ENCODE measurements at places on chromosomes 1 and 21.

DNA sequence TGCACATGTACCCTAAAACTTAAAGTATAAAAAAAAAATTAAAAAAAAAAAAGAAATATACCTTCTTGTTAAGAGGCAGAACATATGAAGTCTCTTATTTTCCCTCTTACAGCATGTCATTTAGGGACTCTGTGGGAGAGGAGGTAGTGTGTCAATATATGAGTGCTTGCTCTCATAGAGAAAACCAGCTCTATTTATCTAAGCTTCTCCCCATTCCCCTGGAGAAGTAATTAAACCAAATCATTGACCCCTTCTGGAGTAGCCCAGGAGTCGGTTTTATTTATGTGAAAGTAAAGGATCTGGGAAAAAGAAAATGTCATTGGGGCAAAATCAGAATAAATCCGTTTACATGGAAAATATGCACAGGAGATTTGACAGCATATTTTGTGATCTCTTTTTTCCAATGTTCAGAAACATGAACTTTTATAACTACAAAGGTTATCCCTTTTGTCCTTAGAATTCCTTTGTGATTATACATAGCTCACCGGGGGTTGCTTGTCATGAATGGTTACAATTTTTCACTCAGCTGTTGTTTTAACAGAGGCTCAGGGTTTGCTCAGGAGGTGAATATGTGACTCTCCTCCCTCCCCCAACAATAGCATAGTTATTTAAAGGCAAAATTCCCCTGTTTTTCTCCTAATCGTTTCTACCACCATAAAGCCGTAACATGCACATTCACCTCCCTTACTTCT, 114.5 kb upstream of the C1orf21 start:
- no peak for DNase-seq

GRCh38 chr1:169548282-169548681, 38.0 kb downstream of the F5 start:
- no peak for DNase-seq

- DNase-seq, result no peak
These were observed 13.0 kb downstream of the FAM20B start for GRCh38 chr1:179038528-179039281.

GRCh38 chr1:15446212-15446611, 8.0 kb downstream of the CTRC start:
- no peak for DNase-seq

DNA sequence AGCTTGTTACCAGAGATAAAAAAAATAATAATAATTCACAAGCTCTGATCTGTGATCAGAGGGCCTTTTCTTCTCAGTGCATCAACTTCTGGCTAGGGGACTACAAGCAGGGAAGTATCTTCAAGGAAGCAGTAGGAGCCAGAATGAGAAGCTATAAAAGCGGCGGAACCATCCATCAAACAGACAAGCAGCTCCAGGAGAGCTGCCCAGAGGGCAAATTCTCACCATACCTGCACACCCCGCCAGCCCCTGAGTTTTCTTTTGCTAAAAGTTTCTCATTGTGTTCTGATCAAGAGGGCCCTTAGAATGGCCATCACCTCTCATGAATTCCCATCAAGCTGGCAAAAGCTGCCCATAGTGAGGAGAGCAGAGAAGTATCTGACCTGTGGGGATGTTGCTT, 99.4 kb downstream of the SMYD2 start:
- no peak for DNase-seq

GRCh38 chr1:5827516-5827915, 164.7 kb downstream of the NPHP4 start:
- DNase-seq, result no peak

GRCh38 chr1:15090373-15090772, 63.2 kb upstream of the TMEM51 start:
- DNase-seq, result no peak

DNA sequence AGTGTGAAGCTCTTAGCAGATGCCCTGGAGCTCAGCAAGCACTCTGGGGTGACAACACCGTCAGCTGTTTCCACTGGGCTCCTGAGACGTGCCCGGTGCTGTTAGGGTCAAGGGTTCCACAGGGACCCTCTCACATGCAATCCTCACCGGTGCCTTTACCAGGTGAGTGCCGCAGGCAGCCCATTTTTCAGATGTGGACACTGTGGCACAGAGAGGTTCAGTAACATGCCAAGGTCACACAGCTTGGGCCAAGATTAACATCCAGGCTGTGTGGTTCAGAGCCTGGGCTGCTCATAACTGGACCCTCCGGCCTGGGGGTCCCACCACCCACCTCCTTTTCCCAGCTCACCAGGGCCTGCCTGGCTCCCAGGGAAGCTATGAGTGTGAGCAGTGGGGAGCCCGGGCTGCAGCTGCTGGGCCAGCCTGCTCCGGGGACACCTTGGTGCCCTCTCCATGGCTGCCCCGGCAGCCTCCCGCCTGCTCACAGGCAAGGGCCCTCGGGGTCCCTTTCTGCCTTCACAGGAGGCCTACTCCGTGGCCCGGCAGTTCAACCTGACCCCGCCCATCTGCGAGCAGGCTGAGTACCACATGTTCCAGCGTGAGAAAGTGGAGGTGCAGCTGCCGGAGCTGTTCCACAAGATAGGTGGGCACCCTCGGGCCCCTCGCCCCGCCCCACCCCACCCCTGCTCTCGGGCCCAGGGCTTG, 49.3 kb downstream of the KCNAB2 start:
- DNase-seq, result no peak

GRCh38 chr1:155070721-155071569, 7.4 kb downstream of the EFNA4 start:
- DNase-seq, result peak; percentile 63

GRCh38 chr1:218463194-218464156, 118.3 kb downstream of the TGFB2 start:
- no peak for DNase-seq

DNA sequence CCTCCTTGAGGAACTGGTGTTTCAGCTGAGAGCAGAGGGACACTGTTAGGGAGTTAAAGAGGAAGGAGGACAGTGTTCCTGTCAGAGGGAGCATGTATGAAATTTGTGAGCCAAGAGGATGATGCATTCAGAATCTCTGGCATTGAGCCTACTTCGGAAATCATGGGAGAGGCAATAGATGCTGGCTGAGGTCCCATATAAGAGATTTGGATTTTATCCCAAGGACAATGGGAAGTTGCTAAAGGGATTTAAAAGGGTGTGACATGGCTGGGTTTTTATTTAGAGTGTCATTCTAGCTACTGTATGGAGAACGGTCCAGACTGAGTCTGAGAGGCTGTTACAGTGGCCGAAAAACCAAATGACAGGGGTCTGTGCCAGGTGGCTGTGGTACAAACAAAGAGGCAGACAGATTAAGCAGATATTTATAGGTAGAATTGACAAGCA, 403.2 kb upstream of the B3GALT2 start:
- no peak for DNase-seq

GRCh38 chr1:68049941-68050878, at the start of gene DIRAS3:
Gene DIRAS3, minus strand, starts transcription at chr1:68050627. Its CDS starts 3,330 bp downstream, at chr1:68047297.
- no peak for DNase-seq

DNA sequence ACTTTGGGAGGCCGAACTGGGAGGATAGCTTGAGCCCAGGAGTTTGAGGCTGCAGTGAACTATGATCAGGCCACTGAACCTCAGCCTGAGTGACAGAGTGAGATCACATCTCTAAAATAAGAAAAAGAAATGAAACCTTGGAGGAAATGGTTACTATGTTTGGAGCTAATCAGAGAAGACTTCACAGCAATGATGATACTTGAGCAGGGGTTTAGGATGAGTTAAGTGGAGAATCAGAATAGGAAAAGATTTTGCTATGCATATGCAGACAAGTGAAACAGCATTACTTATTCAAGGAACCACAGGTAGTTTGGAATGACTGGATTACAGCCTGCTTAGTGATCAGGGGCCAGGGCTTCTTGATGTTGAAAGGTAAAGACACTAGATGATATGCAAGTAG, 1.3 kb upstream of the CD5L start:
- DNase-seq, result no peak

GRCh38 chr1:218585511-218586184, 240.5 kb downstream of the TGFB2 start:
- DNase-seq, result no peak

DNA sequence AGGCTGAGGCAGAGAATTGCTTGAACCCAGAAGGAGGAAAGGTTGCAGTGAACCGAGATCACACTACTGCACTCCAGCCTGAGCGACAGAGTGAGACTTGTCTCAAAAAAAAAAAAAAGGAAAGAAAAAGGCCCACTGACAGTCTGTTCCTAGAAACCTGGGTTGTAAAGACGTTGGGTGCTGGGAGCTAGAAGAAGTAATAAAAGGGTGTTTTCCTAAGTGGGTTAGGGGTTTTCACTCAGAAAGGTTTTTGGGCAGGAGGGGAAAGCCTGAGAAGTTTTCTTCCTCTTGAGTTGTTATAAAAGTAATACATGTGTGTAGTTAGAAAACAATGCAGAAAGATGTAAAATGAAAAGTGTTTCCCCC, 25.4 kb downstream of the CELA3A start:
- DNase-seq, result no peak

GRCh38 chr1:32263744-32264143, 12.7 kb downstream of the LCK start:
- no peak for DNase-seq

DNA sequence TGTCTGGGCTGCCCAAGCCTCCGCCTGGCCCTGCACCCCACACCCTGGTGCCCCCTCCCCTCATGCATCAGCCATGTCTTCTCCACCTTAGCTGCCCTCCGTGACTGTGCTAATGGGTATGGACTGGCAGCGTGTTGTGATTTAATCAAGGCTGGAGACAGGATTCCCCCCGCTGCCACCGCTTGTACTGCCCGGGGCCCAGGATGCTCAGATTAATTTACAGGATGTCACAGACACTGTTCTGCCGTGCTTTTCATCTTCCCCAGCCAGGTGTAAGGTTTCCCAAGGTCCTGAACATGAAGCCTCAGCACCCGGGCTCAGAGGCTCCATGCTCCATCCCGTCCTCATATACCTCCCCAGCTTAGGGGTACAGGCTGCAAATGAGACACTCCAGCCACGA, 66.3 kb downstream of the TAS1R2 start:
- no peak for DNase-seq

- no peak for DNase-seq
These were observed 31.8 kb downstream of the ADGRL2 start for GRCh38 chr1:81832573-81832972.

- peak; percentile 51 for DNase-seq
These were observed 62.8 kb upstream of the LAX1 start for GRCh38 chr1:203702130-203702577.

- no peak for DNase-seq
These were observed 779.6 kb upstream of the ADGRL2 start for GRCh38 chr1:81021134-81021533.

DNA sequence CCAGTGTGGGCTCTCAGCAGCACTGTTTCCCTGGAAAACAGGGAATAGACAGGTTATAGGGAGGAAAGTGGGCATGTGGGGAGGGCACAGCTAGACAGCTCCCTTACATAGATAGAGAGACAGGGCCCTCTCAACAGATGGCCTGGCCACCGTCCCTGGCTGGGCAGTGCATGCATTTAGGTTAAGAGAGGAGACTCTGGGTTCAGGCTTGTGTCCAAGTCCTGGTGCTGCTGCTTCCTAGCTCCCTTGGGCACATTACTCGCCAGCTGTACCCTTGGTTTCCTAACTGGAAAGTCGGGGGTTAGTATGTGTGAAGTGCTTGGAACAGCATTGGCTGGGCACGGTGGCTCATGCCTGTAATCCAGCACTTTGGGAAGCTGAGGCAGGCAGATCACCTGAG, 9.1 kb downstream of the PLOD1 start:
- DNase-seq, result no peak

DNA sequence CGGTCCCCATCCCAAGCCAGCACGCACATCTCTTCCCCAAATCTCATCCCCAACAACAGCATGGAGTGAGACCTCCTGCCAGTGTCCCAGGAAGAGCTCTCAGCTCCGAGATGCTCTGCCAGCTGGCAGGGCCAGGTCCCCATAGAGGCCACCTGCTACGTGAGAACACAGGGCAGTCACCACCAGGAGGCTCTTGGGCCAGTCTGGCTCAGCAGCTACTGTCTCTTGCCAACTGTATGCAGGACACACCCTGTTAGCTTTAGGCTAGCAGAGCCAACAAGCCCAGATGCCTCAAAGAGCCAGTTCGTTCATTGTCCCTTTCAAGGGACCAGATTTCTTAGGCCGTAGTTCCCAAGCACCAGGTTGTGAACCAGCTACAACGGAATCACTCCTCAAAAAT, 36.9 kb downstream of the FBXO2 start:
- DNase-seq, result no peak

DNA sequence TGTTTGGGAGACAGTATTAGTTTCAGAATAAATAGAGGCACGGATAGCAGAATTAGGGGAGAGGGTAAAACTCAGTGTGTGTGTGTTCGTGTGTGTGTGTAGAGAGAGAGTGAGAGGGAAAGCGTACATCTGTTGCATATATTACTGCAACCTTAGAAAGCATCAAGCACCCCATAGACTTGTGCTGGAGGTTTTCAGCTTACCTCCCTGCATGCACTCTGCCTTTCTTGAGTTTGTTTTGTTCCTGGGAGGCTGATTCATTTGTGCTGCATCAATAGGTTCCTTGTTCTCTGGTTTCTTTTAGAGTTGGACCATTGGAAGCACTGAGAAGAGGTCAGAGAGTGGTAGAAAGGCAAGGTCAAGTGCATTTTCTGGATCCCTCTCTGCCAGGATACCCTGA, 104.4 kb upstream of the KCNK1 start:
- no peak for DNase-seq

GRCh38 chr1:78340006-78340405, 150.8 kb upstream of the PTGFR start:
- no peak for DNase-seq

DNA sequence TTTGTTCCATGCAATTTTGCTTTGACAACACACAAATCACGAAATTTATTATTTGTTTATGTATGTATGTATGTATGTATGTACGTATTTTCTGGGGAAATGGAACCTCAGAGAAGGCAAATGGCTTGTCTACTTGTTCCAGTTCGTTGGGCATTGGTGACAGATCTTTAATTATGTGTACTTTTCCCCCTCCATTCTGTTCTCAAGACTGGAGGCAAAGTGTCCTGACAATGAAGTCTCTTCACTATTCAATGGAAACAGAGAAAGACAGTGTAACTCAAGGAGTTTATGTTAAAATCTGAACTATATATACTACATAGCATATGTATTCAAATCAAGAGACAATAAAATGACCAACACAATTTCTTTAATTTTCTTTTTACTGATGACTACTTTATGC, 245.7 kb upstream of the PTBP2 start:
- no peak for DNase-seq

- DNase-seq, result no peak
These were observed 2.0 kb upstream of the PIP5K1A start for GRCh38 chr1:151196292-151196800.

- no peak for DNase-seq
These were observed 2.5 kb downstream of the PPP1R15B start for GRCh38 chr1:204409123-204409522.

GRCh38 chr1:232570007-232570406, 59.9 kb downstream of the SIPA1L2 start:
- DNase-seq, result no peak
